Gastroesophageal sphincter (tissue), 4 donors: ENCODE measurements at places on chromosomes 4 and X. TPM values are rescaled to one million over a fixed set of nuclear protein-coding genes. Genes with fewer than 3 reads are reported as not detected.

DNA sequence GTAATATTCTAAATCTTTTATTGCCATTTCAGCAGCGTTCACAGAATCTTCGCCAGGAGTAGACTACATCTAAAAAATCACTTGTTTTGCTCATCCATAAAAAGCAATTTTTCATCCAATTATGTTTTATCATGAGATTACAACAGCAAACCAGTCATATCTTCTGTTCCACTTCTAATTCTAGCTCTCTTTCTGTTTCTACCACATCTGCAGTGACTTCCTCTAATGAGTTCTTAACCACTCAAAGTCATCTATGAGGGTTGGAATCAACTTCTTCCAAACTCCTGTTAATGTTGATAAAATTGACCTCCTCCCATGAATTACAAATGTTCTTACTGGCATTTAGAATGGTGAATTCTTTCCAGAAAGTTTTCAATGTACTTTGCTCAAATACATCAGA is 174.4 kb upstream of the BRWD3 start:
- ATAC-seq: no peak

DNA sequence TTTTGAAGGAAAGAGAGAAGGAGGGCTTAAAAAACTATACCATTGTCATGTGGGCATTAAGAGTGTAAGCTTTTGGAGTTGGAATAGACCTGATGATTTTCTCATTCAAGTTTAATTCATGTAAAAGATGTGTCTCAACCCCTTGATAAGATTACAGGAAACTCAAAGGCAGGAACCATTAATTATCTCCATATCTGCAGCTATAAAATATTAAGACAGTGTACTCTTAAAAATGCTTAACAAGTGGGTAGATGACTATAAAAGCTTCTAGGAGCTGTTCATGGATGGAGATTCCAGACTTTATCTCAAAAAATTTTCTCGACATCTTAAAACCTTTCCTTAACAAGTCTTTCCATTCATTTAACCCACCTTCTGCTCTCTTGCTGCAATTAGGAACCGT is 208.3 kb downstream of the PALLD start:
- no peak for ATAC-seq

DNA sequence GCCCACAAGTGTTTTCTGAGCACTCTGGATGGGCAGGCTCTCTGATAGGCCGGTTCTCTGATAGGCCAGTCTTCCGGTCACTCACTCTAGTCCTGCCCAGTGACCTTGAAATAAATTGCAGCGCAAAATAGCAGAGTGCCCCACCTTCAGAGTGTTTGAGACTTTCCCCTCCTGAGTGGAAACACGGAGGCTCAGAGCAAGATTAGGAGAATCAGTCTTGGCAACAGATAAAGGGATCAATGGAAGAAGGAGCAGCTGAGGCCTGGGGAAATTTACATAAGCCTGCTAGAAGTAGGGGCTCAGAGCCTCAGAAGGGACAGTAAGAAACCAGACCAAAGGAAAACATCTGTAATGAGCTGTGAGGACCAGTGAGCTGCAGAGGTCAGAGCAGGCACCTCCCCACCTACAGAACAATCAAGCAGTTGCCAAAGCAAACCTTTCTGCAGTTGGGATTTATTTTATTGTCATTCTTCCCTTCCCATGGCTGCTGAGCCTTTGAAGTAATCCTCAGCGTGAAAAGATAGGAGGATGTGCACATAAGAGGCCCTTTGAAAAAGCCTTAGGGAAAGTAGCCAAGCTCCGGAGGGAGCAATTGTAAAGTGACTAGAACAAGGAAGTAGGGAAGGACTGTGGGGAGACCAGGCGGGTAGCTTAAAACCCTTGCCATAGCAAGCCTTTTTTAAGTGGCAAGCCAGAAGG is 89.1 kb upstream of the TSPAN5 start:
- ATAC-seq: no peak

DNA sequence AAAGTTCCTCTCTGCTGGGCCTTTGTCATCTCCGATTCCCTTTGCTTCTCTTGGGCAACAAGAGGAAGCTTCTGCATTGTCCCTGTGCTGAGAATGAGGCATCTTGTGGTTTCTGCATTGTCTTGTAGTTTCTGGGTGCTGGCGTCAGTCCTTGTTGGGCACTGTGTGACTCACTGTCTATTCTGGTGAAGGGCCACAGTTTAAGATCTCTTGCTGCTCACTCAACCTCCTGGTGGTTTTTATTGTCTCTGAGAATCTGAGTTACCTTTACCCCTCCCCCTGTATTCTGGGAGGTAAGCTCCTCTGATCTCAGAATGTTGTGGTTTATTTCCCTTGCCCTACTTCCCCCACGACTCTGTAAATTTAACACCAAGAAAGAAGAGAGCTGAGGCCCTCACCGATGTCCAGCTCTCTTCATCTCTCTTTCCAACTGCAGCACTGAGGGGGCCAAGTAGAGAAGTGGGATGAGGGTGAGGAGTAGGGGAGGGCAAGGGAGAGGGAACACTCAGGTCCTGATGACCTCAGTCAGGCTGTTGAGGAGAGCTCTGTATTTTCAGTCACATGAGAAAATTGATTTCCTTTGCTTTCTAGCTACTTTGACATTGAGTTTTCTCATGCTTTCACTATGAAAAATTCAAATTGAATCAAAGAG is 441.6 kb upstream of the PITX2 start:
- ATAC-seq: no peak

The SSX5 gene
- not detected for total RNA-seq

DNA sequence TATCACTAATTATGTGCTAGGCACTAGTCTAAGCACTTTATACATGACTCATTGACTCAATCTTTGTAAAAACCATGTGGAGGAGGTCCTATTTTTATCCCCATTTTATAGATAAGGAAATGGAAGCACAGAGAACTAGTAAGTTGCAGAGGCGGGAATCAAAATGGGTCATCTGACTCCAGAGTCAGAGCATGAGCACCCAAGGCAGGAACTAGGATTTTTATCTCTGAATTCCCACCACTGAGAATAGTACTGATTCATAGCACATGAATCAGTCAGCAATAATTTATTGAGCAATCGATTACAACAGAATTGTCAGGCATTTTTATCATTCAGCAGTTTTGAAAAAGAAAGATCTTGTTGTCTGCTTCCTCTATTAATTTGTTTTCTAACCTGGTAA is 19.3 kb downstream of the SCARB2 start:
- peak; percentile 84 for ATAC-seq

DNA sequence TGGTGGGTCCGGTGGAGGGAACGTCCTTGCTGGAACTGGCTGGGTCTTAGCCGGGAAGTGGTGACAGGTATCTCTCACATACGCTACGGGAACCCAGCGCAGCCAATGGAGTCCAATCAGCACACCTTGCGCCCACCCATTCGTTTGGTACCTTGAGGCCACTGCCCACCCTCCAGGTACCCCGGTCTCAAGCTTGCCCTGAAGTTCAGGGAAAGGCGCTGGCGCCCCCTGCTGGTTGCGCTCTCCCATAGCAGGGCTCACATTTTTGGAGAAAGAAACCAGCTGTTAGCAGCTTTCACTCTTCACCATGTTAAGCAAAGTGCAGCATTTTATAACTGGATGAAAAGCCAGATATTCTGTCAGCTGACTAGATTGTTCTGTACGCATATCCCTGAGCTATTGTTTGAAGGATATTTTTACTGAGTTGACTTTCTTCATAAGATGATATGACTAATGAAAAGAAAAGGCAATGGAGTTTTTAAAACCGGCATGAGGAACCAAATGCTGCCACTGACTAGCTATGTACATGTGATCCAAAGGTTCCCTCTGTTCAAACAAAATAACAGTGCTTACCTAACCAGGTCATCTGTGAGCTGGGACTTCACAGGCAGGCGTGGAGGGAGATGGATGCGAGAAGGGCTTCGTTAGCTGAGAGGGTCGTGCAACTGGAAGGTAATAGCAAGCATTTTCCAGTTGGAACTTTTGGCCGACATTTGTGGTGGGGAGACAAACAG is 43.7 kb downstream of the OTOP1 start:
- no peak for ATAC-seq

DNA sequence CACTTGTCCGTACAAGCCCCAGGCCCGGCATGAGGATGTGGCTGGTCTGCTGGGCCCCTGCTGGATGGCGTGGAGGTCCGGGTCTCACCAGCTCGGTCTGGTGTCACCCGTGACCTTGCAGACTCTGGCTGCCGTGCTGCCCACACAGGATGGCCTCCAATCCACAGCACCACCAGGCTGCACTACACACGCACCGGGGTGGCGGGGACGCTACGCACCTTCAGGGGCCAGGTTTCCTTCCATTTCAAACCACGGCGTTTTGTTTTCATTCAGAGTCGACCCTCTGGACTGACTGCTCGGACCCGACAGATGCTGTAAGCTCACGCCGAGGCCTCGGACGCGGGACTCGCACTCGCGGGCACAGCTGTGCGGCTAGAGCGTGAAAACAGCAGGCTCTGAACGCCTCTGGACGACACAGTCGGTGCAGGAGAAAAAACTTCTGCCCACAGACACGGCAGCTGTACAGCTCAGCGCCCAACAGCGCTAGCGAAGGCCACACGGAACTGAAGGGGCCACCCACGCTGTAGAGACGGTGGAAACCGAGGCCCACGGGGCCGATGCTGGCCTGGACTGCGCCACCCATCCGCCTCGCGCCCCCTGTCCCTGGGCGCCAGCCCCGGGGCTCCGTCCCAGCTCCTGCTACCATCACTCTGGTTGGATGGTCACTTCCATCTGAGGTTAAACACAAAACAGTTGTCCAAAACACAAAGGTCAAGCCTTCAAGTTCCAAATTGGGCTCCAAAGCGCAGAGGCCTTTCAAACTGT is 40.0 kb downstream of the FAM53A start:
- no peak for ATAC-seq

DNA sequence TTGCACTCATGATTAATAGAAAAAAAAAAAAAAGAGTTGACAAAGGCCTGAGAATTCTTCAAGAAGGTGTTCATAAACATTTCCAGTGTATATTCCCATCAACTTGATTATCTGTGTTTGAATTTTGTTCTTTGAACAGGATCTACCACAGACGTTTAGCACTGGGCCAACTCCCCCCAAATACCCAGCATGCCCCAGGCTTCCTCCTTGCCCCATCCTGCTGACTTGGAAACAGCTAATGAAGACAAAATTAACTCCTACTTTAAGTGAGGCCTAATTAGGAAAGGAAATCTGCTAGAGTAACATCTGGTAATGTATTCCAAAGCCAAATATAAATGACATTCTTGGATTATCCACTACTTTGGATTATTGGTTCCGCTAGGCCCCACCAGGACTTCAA is 52.5 kb downstream of the PPARGC1A start:
- no peak for ATAC-seq

The MAGEA8 gene
- total RNA-seq: not detected

DNA sequence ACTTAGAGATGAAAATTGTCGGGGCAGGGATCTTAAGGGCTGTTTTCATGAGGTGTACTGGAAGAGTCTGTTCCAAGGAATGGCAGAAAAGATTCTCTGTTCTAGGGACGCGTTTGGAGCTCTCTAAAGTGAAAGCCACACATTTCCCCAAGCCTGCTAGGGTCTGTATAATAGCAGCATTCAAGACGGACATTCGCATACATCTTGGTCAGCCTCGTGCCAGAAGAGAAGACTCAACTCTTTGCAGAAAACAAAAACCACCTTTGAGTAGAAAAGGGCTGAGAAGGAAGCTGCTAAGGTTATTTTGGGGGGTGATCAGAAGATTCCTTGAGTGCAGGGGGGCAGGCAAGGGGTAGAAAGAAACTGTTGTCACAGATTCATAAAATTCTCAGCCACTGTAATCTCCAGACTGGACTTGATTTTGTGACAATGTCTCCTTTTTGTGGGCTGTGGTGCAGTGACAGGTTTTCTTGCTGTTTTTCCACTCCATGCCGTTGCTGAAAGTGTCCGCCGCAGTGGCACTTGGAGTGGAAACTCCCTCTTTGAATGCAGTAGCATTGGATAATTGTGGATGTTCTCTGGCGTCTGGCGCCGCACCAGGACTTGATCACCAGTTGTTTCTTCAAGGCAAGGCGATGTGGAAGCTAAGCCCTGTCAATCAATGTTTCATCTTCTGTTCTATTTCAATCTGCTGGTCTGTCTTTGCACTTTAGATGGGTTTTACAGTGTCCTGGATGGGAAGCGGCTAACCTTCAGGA is 2.9 kb downstream of the GYG2 start:
- ATAC-seq: no peak

DNA sequence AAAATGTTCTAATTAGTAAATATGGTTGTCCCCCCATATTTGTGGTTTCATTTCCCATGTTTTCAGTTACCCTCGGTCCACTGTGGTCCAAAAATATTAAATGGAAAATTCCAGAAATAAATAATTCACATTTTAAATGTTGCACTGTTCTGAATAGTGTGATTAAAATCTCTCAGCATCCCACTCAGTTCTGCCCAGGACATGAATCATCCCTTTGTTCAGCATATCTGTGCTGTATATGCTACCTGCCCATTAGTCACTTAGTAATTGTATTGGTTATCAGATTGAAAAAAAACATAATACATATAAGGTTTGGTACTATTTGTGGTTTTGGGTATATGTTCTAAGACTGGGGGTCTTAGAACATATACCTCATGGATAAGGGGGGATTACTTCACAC is 55.1 kb upstream of the NXF3 start:
- ATAC-seq: no peak
